Stimulated activated CD8-positive, alpha-beta memory T cell treated with anti-CD3 and anti-CD28 coated beads, Interleukin-7, amount 100 ng/mL, for 1 hour (primary cell): ENCODE measurements at places on chromosomes 5 and 9.

DNA sequence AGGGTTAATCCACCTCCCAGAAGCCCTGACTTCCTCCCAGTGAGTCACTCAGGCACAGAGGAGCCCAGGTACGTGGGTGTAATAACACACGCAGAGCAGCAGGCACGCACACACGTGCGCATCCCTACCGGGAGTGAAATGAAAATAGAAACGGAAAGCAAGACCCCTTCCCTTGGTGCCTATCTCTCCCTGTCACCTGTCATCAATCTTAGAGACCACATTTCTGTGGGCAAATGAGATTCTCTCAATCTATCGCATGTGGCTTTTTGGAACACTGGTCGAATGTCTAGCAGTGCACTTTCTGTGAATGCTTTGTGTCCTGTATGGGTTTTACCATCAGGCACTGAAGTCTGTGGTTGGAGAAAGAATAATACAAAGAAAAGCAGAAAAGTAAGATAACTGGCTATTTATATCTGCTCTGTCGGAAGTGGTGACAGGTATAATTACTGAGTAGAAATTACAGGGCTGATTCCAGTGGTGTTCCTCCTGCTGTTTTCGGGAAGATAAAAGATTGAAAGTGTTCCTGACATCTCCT lies 137.7 kb upstream of the GRIA1 start:
- DNase-seq = no peak

DNA sequence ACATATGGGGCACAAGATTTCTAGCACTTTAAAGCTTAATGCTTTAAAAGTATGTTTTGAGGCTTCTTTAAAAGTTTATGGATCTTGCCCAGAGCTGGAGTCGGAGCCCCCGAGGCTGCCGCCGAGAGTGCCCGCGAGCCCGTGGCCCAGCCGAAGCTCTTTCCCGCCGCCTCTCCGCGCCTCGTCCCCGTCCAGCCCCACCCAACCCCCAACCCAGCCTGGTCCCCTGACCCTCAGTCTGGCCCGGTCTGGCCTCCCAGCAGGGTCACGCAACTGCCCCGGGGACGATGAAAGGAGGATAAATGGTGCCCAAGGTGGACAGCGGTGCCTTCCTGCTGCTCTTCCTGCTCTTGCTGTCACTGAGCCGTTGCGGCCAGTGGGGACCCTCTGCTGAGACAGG lies 1.7 kb downstream of the TSSK1B start:
- DNase-seq = no peak

- DNase-seq = no peak
Measured at GRCh38 chr5:88518131-88519016, 249.7 kb upstream of the TMEM161B start.

GRCh38 chr9:36099718-36100117 lies 36.8 kb upstream of the GLIPR2 start:
- DNase-seq = no peak

DNA sequence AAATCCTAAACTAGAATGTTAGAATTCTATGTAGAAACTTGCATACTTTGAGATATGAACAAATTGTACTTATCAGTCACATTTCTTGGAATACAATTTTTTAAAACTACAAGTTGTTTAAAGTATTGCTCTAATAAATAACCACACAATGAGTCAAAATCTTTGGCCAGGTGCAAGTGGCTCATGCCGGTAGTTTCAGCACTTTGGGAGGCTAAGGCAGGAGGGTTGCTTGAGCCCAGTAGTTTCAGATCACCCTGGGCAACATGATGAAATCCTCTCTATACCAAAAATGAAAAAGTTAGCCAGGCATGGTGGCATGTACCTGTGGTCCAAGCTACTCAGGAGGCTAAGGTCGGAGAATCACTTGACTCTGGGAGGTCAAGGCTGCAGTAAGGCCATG lies 257.8 kb downstream of the COX7C start:
- DNase-seq = no peak

GRCh38 chr5:105146867-105147266 lies 1584.3 kb upstream of the NUDT12 start:
- DNase-seq = no peak

- DNase-seq = no peak
Measured at GRCh38 chr9:15724016-15724415, 171.2 kb downstream of the CCDC171 start.

- no peak for DNase-seq
Measured at GRCh38 chr9:100099722-100100042, 639 bp downstream of the INVS start.

- no peak for DNase-seq
Measured at GRCh38 chr9:34457266-34458012, 931 bp downstream of the FAM219A start.

- no peak for DNase-seq
Measured at GRCh38 chr9:131826966-131827525, 87.2 kb upstream of the RAPGEF1 start.

GRCh38 chr9:124835026-124835557 lies 18.2 kb upstream of the WDR38 start:
- no peak for DNase-seq

DNA sequence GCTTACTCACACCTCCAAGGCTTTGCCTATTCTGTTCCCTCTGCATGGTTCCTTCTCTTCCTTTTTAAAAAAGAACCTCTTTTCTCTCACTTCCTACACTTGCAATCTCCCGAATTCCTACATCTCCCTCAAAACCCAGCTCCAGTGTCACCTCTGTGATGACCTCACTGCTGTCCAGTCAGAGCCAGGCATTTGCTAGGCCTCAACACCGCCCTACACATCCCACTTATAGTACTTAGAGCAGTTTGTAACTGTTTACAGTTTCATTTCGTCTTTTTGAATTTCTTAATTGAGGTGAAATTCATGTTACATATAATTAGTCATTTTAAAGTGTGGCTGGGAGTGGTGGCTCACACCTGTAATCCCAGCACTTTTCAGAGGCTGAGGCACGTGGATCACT lies 30.8 kb downstream of the CD14 start:
- no peak for DNase-seq

- DNase-seq = no peak
Measured at GRCh38 chr9:72600671-72601070, 79.3 kb downstream of the TMC1 start.

- DNase-seq = no peak
Measured at GRCh38 chr9:126230692-126231091, 95.9 kb upstream of the MVB12B start.

DNA sequence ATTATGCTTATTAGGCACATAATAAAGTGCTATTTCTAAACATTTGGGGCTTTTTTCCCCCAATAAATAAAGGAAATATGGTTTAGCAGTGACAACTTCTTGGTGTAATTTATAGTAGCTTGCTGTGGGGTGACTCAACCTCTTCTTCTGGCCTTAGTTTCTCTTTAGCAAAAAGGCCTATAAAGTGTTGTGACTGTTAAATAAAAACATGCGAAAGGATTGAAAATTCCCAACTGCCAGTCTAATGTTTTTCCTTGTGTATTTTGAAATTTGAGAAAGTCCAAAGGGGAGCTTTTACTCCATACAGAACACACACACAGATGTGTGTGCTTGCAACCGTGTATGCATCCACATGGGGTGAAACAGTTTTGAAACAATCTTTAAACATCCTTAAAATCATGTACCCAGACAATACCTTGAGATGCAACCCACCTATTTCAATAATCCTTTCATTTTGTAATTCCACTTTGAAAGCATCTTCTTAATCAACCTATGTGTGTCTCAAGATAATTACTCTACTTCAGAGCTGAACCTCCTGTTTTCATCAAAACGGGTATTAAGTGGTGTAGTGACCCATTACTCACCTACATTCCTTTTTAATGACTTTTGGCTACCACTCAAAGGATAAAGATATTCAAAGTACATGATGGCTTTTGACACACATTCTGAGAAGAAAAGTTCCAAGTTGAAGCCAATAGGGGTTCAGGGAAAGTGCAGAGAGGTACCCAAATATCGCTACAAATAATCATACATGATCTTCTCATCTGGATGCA lies 123.8 kb downstream of the DROSHA start:
- DNase-seq = no peak

DNA sequence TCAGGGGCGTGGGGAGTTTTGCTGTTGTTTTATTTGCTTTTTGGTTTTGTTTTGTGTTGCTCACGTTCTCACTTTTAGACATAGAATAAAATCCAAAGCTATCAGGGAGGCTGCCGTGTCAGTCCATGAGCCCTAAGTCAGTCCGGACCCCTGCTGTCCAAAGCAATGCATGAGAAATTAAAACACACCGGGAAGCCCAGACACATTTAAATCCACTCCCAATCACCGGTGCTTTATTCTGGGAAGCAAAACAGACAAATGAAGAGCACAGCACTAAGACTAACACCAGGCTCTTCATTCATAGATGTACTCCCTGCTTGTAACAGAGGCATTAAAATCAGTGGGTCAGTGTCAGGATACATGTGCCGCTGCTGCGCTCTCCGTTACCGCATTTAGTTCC lies 180.9 kb downstream of the IRX2 start:
- no peak for DNase-seq

- DNase-seq = no peak
Measured at GRCh38 chr5:16271851-16272250, 92.3 kb upstream of the MARCHF11 start.

GRCh38 chr9:121500165-121500478 lies 478 bp upstream of the GGTA1 start:
- DNase-seq = no peak

- DNase-seq = no peak
Measured at GRCh38 chr9:14281136-14281795, 32.7 kb downstream of the NFIB start.

GRCh38 chr5:8068078-8068477 lies 199.1 kb downstream of the MTRR start:
- DNase-seq = no peak

GRCh38 chr5:10331341-10331796 lies 22.1 kb upstream of the MARCHF6 start:
- DNase-seq = no peak

GRCh38 chr9:32596096-32596865 lies 23.3 kb upstream of the NDUFB6 start:
- no peak for DNase-seq

DNA sequence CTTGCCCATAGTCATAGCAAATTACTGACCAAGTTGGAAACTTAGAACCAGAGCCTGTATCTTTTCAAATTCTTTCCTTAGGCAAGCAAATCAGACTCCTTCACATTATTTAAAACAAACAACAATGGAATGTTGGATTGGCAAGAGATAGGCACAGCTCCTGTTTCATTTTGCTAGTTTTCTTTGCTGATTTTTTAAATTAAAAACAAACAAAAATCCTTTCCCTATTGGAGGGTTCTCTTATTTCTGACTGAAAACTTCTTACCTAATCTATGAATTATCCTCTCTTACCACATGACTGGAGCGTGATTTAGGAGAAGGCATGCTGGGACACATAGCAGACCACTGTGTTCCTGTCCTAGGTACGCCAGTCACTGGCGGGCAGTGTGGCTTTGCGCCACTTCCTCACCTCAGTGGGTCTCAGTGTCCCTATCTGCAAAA lies 63.0 kb downstream of the TTC39B start:
- DNase-seq = no peak

DNA sequence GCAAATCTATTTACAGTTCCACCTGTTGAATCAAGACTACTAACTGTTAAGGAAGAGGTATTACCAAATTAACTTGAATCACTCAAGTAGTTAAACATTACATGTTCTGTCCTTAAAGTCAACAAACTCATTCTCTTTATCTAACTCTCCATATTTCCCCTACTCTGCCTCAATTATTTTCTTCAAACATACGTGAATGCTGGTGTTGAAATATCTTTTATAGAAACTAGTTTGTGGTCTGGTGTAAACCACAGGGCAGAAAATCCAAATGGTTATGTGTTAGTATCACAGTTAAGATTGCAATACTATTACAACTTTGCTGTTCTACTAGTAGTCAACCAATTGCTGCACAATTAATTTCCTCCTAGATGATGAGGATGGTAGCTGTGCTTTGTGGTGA lies 603.5 kb downstream of the KCTD16 start:
- DNase-seq = no peak

DNA sequence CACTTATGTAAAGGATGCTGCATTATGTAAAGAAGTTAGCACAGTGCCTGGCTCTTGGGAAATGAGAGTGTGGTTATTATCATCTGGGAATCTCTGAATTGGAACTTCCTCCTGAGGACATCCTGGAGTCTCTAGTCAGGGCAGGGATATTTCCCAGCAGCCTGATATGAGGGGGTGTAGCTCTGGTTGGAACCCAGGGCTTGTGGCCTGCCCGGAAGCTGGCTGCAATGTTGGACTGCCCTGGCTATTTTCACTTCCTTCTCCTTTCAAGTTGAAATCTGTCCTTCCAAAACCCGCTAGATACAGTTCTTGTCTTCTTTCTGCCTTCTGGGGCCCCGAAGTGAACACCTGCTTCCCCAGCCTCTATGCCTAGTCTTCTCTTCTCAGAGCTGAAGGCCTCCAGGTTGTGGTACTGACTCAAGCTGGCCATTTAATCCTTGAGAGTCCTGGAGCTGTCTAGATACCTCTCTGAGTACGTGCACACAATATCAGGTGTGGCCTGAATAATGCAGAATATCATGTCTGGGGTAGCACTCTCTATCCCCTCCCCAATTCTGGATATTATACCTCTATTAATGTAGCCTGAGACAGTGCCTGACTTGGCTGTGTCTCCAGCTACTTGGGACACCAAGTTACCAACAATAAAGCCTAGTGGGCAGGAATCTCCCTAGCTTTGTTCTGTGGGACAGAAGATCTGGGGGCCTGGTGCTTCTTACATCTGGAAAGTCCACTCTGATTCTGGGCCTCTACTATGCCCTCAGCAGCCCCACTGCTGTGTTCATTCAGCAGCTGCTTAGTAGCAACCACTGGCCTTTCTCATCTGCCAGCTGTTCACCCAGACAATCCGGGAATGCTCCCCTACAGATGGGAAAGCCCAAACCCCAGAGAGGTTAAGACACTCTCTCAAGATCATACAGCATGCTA lies 45.0 kb downstream of the SLC6A7 start:
- no peak for DNase-seq

- no peak for DNase-seq
Measured at GRCh38 chr5:163943546-163943945, 438.1 kb downstream of the MAT2B start.

GRCh38 chr5:119019949-119020348 lies 31.6 kb upstream of the DTWD2 start:
- no peak for DNase-seq

DNA sequence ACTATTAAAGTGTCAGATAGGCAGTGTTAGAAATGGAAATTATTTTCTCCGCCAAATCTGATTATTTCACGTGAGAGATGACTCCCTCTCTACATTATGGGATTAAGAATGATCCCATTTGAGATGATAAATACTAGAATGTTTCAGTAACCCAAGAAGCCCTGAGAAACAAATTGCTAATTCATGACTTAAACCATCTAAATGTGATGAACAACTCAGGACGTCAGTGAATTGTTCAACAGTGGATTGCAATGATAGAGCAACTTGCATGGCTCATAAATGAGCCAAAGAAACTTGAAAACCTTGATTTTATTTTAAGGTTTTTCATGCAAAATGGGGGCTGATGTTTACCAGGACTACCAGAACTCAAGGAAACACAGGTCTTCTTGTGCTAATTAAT lies 350.5 kb upstream of the WWC1 start:
- DNase-seq = no peak
